ENCODE measurements at places on chromosomes 16 and 17.

DNA sequence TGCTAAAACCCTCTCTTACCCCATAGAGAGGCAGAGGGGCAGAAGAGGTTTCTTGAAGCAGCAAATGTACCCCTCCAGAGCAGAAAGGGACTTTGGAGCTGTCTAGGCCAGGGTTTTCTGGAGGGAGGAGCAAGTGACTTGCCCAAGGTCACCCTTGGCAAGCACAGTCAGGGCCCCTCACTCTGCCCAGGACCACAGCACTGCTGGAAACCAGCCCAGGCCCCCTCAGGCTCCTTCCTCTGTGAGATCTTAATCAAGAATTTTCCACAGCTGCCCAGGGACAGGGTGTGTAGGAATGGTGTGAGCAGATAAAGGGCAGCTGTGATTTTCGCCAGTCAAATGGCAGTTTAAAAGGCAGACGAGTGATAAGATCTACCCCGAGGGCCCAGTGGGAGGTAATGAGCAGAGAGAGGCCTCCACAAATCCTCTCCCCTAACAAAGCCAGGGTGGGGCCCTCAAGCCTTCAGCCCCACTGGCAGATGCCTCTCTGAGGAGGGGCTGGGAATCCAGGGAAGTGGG, 3.9 kb upstream of the SLC12A3 start:
- no peak for DNase-seq

- peak; percentile 49 for DNase-seq
Observed at GRCh38 chr17:12097326-12097725, 76.6 kb downstream of the MAP2K4 start.

DNA sequence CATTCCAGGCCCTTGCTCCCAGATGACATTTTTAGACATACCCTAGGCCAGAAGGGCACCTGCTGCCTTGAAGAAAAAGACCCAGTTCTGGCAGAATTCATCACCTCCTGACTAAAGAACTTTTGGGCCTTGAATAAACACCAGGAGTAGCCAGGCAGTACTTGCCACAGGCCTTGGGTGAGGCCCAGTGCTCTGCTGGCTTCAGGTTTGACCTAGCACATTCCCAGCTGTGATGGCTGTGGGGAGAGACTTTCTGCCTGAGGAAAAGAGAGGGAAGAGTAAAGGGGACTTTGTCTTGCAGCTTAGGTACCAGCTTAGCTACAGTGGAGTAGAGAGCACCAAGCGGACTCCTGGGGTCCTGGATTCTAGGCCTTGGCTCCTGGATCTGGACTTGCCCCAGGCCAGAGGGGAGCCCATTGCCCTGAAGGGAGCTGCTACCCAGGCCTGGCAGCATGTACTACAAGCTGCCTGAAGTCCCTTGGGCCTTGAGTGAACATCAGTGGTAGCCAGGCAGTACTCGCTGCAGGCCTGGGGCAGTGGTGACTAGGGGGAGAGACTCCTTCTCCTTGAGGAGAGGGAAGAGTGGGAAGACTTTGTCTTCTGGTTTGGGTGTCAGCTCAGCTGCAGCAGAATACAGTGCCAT, 44.3 kb downstream of the ABCA8 start:
- no peak for DNase-seq

- no peak for DNase-seq
Observed at GRCh38 chr17:33602981-33603380, 309.9 kb upstream of the ASIC2 start.

DNA sequence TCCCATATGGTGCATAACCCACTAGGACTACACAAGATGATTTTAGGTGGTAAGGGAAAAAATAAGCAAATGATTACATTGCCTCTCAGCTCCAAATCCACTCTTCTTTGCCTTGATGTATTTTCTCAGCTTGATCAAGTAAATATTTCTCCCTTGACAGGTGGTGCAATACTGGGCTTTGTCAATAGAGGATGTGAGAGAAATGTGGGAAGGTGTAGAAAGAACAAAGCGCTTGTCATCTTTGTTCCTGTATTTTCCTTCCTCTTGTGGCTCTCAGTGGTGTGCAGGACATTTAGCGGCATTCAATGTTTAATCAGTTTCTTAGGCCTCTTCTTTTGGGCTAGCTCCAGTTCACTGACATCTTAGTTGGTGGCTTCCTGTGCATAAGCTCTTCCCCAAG, 1165.8 kb upstream of the GOT2 start:
- DNase-seq: no peak

All from brain microvascular endothelial cell (primary cell).